Esophagus muscularis mucosa (tissue), 4 donors: ENCODE measurements at places on chromosomes 5 and 9.

- DNase-seq: no peak
- no peaks in the 10 kb centered on the region for H3K27me3 ChIP-seq
Measured at GRCh38 chr5:34735491-34736426, 79.6 kb downstream of the RAI14 start.

GRCh38 chr5:56335212-56335611, 102.1 kb upstream of the ANKRD55 start:
- no peaks in the 10 kb centered on the region for H3K27me3 ChIP-seq
- no peak overlapping the region for H3K27ac ChIP-seq
- no peak overlapping the region for H3K4me3 ChIP-seq
- no peaks in the 10 kb centered on the region for H3K36me3 ChIP-seq
- DNase-seq: no peak

- peaks cover 5% of the 10 kb centered on the region for H3K4me1 ChIP-seq
- no peak overlapping the region for H3K27ac ChIP-seq
- H3K27me3 ChIP-seq: no peaks in the 10 kb centered on the region
- DNase-seq: no peak
Measured at GRCh38 chr9:96665789-96666188, 10.7 kb upstream of the PRXL2C start.

DNA sequence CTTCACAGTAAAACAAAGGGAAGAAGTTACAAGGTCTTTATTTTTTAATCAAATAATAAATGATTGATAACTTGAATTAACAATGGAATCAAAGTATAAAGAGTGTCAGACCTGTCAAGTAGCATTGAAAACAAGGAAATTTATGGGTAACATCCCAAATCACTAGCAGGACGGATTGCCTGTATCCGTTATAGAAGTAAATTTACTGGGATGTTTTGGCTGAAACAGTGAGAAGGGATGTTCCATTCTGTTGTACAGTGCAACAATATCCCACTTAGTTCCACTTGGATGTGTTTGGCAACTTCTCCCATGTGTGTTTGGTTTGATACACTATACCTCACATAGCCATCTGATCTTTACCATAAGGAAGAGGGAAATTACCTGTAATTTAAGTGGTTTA, 421.0 kb upstream of the CHD1 start:
- H3K27ac ChIP-seq: no peak overlapping the region
- DNase-seq: no peak
- no peaks in the 10 kb centered on the region for H3K4me1 ChIP-seq

GRCh38 chr5:159764283-159765134, 151.8 kb upstream of the ADRA1B start:
- H3K4me1 ChIP-seq: peaks cover 8% of the 10 kb centered on the region
- DNase-seq: peak; percentile 34
- no peaks in the 10 kb centered on the region for H3K36me3 ChIP-seq
- no peak overlapping the region for H3K27ac ChIP-seq
- H3K4me3 ChIP-seq: no peak overlapping the region

- no peak for DNase-seq
- H3K27me3 ChIP-seq: no peaks in the 10 kb centered on the region
- H3K36me3 ChIP-seq: no peaks in the 10 kb centered on the region
- no peak overlapping the region for H3K27ac ChIP-seq
Measured at GRCh38 chr5:140049205-140049604, 6.1 kb upstream of the NRG2 start.

GRCh38 chr9:118563677-118564076, 805.6 kb downstream of the BRINP1 start:
- H3K4me3 ChIP-seq: no peak overlapping the region
- H3K36me3 ChIP-seq: no peaks in the 10 kb centered on the region
- DNase-seq: no peak
- no peaks in the 10 kb centered on the region for H3K27me3 ChIP-seq
- H3K4me1 ChIP-seq: no peaks in the 10 kb centered on the region

- H3K4me1 ChIP-seq: peaks cover 32% of the 10 kb centered on the region
- peak overlapping the region; percentile 87 for H3K27ac ChIP-seq
- H3K27me3 ChIP-seq: no peaks in the 10 kb centered on the region
Measured at GRCh38 chr5:179858241-179858585, 404 bp downstream of the MRNIP start.

GRCh38 chr9:71683598-71684235, 84.6 kb downstream of the CEMIP2 start:
- no peak overlapping the region for H3K27ac ChIP-seq
- peaks cover 2% of the 10 kb centered on the region for H3K36me3 ChIP-seq
- no peak overlapping the region for H3K4me3 ChIP-seq
- H3K4me1 ChIP-seq: peaks cover 33% of the 10 kb centered on the region
- no peaks in the 10 kb centered on the region for H3K27me3 ChIP-seq

GRCh38 chr5:81965524-81965923, 6.3 kb upstream of the ATG10 start:
- DNase-seq: peak; percentile 26
- H3K27ac ChIP-seq: no peak overlapping the region

DNA sequence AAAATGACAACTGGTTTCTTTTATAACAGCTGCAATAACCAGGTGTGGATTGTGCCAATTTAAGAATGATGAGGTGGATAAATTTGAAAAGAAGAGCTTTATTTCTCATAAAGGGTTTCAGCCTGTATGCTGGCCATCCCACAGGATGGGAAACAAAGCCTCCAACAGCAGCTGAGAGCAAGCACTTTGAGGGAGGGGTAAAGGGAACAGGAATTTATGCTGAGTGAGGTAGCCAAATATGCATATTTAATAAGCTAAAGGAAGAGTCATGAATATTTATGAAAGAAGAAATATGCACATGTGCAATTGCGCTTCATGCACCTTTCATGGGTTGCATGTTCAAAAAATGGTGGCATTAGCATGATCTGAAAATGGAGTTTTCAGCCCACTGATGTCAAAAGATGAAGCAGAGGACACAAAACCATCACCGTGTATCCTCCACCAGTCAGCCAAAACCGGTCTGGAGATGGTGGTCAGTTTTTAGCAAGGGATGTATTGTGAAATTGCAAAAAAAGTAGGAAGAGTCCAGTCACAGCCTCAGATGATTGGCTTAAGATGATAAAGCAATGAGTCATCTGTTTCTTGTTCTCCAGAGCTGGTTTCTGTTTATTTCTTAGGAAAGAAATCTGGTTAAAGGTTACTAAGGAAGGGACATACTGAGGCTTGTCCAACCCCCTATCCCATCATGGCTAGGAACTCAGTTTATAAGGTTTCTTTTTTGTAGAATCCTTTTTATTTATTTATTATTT, 47.9 kb downstream of the DEPDC1B start:
- no peak for DNase-seq
- no peak overlapping the region for H3K27ac ChIP-seq
- no peaks in the 10 kb centered on the region for H3K36me3 ChIP-seq
- H3K4me3 ChIP-seq: no peak overlapping the region
- no peaks in the 10 kb centered on the region for H3K27me3 ChIP-seq

- H3K4me3 ChIP-seq: no peak overlapping the region
- H3K27me3 ChIP-seq: no peaks in the 10 kb centered on the region
- no peak for DNase-seq
- H3K27ac ChIP-seq: no peak overlapping the region
- peaks cover 11% of the 10 kb centered on the region for H3K4me1 ChIP-seq
Measured at GRCh38 chr9:13719446-13719845, 440.0 kb upstream of the MPDZ start.

GRCh38 chr5:170095646-170096045, 10.1 kb upstream of the FOXI1 start:
- H3K4me1 ChIP-seq: no peaks in the 10 kb centered on the region
- H3K27ac ChIP-seq: no peak overlapping the region
- no peak overlapping the region for H3K4me3 ChIP-seq

GRCh38 chr5:61815339-61815738, 483.3 kb downstream of the ZSWIM6 start:
- no peak overlapping the region for H3K4me3 ChIP-seq
- H3K36me3 ChIP-seq: no peaks in the 10 kb centered on the region
- DNase-seq: no peak
- H3K27ac ChIP-seq: no peak overlapping the region
- no peaks in the 10 kb centered on the region for H3K27me3 ChIP-seq

- H3K36me3 ChIP-seq: no peaks in the 10 kb centered on the region
- H3K4me1 ChIP-seq: no peaks in the 10 kb centered on the region
- H3K27me3 ChIP-seq: no peaks in the 10 kb centered on the region
- H3K4me3 ChIP-seq: no peak overlapping the region
- no peak overlapping the region for H3K27ac ChIP-seq
Measured at GRCh38 chr5:8756498-8757084, 789.3 kb downstream of the SEMA5A start.

GRCh38 chr9:98908897-98909634, 34.6 kb upstream of the COL15A1 start:
- H3K4me3 ChIP-seq: no peak overlapping the region
- no peak for DNase-seq
- peak overlapping the region; percentile 73 for H3K27ac ChIP-seq
- no peaks in the 10 kb centered on the region for H3K36me3 ChIP-seq
- peaks cover 37% of the 10 kb centered on the region for H3K4me1 ChIP-seq
